ENCODE measurements at places on chromosomes 5 and 9. TPM values are rescaled to one million over a fixed set of nuclear protein-coding genes. Genes with fewer than 3 reads are reported as not detected.

S1PR3 gene
- total RNA-seq, result 32.4 TPM

SLC6A3 gene
- 0.07 TPM for total RNA-seq

KIF24 gene
- 3.4 TPM for total RNA-seq

PNPLA7 gene
- total RNA-seq, result 0.75 TPM

EPB41L4A gene
- total RNA-seq, result 1.3 TPM

C9orf153 gene
- total RNA-seq, result not detected

GARIN3 gene
- total RNA-seq, result not detected

NME5 gene
- not detected for total RNA-seq

MCC gene
- total RNA-seq, result 0.25 TPM

TRIM41 gene
- 28.7 TPM for total RNA-seq

SPATA31A3 gene
- total RNA-seq, result not detected

LCN2 gene
- 3.3 TPM for total RNA-seq
